NCI-H510A treated with DMSO at 0.1 percent for 48 hours (cell line): ENCODE measurements at places on chromosomes 16 and 17.

- peak; percentile 67 for DNase-seq
Measured at GRCh38 chr17:78645421-78646295, 68.5 kb upstream of the DNAH17 start.

DNA sequence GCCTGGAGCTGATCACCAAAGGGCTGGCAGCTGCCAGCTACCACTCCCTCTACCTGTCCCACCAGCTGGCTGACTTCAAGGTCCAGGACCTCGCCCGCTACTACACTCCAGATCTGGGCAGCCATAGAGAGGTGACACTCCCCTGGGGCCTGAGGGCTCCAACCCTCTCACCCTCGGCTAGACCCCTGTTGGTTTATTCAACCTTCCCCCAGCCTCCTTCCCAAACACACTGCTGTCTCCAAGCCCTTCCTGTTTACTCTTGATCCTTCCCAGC, 18.0 kb downstream of the ALOX12B start:
- DNase-seq: no peak

- DNase-seq: no peak
Measured at GRCh38 chr17:81304196-81305015, 9.3 kb upstream of the SLC38A10 start.

- DNase-seq: peak; percentile 74
Measured at GRCh38 chr17:50768346-50768761, 1.0 kb upstream of the ANKRD40CL start.

- DNase-seq: no peak
Measured at GRCh38 chr17:5610956-5611355, 26.6 kb upstream of the NLRP1 start.

- DNase-seq: no peak
Measured at GRCh38 chr16:25020112-25020631, 5.0 kb upstream of the ARHGAP17 start.

GRCh38 chr17:44267818-44268490, at the start of gene SLC4A1:
Gene SLC4A1 (minus strand): TSS chr17:44268135. CDS start chr17:44262866, 5,269 bp downstream.
- DNase-seq: no peak

DNA sequence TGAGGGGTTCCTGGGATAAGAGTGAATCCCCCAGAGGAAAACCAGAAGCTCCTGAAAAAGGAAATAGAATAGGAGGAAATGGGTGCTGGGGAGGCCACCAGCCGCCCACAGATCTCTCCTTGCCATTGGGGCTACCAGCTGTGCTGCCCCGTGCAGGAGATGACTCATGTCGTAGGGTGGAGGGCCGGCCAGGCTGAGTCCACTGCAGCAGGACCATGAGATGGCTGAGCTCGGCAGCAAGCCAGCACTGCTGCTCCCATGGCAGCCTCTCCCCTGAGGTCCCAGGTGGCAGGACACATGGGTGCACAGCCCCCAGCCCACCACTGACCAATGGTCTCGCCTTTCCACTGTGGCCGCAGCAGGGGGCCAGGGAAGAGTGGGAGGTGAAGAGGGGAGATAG, 95.5 kb downstream of the GNAO1 start:
- DNase-seq: no peak
